ENCODE measurements at places on chromosomes 3 and 15. TPM values are rescaled to one million over a fixed set of nuclear protein-coding genes. Genes with fewer than 3 reads are reported as not detected.

FBXL22 gene
- 1.4 TPM for total RNA-seq

PLIN1 gene
- not detected for total RNA-seq

SCAMP5 gene
- total RNA-seq, result 1.1 TPM

SPINK8 gene
- total RNA-seq, result not detected

SLC51A gene
- not detected for total RNA-seq

ARHGAP31 gene
- total RNA-seq, result 2.3 TPM

Measured in activated CD8-positive, alpha-beta T cell treated with anti-CD3 and anti-CD28 coated beads, Interleukin-2, amount 10 ng/mL, durations not matched to agents 7 days and 5 days (primary cell).